ENCODE measurements at places on chromosomes 3 and 15.

DNA sequence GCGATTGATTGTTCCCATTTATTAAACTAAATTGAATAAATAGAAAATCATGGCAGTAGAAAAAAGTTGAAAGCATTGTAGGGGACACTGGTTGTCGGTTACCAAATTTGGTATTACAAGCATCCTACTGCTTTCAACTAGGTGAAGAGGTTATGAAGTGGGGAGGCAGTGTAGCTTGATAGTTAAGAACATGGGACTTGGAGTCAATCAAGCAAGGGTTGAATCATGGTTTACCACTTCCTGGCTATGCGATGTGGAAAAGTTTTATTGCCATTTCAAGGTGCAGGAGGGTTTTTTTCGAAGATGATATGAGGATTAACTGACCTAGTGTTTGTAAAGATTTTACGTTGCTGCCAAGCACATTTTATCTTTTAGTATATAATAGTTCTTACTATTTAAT is 318.2 kb upstream of the KCNH8 start:
- no peak for DNase-seq

DNA sequence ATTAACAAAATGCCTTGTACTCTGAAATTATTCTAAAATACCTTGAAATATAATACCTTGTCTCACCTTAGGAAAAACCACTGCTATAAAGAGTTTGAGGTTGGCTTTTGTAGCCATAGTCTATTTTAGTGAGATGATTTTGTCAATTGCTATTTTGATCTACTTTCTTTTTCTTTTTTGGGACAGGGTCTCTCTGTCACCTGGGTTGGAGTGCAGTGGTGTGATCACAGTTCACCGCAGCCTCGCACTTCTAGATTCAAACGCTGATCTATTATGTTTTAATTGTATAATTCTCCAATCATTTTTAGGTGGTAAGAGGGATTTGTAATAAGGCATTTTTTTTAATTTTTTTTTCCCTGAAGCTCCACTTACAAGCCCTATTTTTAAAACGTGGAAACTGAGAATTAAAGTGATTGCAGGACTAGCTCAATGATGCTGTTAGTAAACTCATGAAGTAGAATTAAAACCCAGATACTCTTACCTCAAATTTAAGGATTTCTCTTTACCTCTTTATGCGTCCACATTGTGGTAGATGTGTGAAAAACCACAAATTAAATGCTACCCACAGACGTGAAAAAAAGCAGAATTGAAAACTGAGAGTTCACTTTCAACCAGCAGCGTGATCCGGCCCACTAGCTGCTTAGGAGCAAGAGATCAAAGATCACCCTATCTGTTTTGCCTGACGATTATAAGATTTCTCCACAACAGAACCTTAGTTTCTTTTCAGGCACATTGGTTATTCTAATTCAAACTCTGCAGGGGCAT is 384.2 kb downstream of the CGGBP1 start:
- no peak for DNase-seq

DNA sequence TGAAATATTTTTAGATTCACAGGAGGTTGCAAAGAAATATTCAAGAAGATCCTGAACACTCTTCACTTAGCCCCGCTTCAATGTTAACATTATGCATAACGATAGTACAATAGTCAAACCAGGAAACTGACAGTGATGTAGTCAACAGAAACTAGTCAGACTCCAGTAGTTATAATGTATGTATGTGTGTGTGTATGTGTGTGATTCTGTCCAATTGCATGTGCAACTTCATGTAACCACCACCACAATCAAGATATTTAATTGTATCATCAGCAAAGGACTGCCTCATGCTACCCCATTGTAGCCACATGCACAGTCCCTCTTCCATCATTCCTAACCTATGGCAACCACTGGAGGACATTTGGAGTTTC is 77.9 kb downstream of the APBA2 start:
- no peak for DNase-seq

- no peak for DNase-seq
These were observed 76.2 kb downstream of the TRIM42 start for GRCh38 chr3:140753865-140754754.

DNA sequence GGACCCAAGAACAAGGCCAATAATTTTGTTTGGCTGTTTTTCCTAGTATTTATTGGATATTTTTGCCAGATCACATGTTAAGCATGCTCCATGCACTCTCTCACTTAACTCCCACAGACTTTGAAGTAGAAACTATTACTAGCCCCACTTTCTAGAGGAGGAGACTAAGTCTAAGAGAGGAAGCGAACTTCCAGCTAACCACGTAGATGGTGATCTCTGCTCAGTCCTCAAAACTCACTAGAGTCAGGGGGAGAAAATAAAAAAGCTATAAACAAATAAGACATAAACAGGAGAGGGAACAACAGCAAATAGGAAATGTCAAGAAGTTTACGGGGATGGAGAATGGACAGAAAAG is 481.0 kb upstream of the PROK2 start:
- DNase-seq, result no peak

- no peak for DNase-seq
These were observed 17.6 kb downstream of the EXOSC7 start for GRCh38 chr3:44993471-44994205.

DNA sequence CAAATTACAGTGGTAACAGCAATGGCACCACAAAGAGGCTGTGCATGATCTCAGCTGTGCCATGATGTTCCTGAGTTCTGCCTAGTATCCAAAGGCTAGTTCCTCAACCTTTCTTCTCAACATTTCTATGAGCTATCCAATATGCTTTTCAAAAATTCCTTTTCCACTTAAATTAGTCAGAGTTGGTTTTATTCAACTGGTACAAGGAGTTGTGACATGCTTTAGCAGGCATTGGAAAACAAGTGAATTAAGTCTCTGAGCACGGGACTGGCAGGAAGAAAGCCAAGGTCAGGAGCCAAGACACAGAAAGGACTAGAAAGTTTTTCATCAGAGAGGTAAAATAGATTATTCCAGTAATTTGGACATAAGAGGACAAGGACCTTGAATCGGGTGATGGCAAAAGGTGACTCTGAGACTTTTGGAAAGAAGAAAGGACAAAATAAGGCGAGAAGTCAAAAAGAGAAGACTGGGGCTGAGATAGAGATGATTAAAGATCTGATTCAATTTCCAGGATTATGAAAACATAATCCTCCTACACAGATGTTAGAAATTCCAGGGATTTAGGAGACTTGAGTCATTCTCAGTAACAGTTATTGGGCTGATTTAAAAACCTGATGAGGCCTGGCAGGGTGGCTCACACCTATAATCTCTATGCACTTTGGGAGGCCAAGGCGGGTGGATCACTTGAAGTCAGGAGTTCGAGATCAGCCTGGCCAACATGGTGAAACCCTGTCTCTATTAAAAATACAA is 36.1 kb downstream of the PBRM1 start:
- DNase-seq, result no peak

GRCh38 chr3:152327203-152327602 is 58.5 kb downstream of the MBNL1 start:
- DNase-seq, result no peak
